Activated CD8-positive, alpha-beta memory T cell treated with anti-CD3 and anti-CD28 coated beads, Interleukin-2, amount 10 ng/mL, durations not matched to agents 7 days and 5 days (primary cell): ENCODE measurements at places on chromosomes 12 and 14. TPM values are rescaled to one million over a fixed set of nuclear protein-coding genes. Genes with fewer than 3 reads are reported as not detected.

- no peak overlapping the region for H3K27ac ChIP-seq
- DNase-seq, result no peak
- no peak overlapping the region for H3K4me3 ChIP-seq
- peaks cover 38% of the 10 kb centered on the region for H3K36me3 ChIP-seq
- H3K4me1 ChIP-seq, result peaks cover 5% of the 10 kb centered on the region
These were observed 98.2 kb downstream of the SYNE2 start for GRCh38 chr14:63951021-63951420.

GRCh38 chr14:60220917-60221316 lies 28.1 kb upstream of the PPM1A start:
- H3K36me3 ChIP-seq, result no peaks in the 10 kb centered on the region
- H3K27me3 ChIP-seq, result no peaks in the 10 kb centered on the region
- DNase-seq, result no peak
- H3K4me1 ChIP-seq, result no peaks in the 10 kb centered on the region
- H3K4me3 ChIP-seq, result no peak overlapping the region

DNA sequence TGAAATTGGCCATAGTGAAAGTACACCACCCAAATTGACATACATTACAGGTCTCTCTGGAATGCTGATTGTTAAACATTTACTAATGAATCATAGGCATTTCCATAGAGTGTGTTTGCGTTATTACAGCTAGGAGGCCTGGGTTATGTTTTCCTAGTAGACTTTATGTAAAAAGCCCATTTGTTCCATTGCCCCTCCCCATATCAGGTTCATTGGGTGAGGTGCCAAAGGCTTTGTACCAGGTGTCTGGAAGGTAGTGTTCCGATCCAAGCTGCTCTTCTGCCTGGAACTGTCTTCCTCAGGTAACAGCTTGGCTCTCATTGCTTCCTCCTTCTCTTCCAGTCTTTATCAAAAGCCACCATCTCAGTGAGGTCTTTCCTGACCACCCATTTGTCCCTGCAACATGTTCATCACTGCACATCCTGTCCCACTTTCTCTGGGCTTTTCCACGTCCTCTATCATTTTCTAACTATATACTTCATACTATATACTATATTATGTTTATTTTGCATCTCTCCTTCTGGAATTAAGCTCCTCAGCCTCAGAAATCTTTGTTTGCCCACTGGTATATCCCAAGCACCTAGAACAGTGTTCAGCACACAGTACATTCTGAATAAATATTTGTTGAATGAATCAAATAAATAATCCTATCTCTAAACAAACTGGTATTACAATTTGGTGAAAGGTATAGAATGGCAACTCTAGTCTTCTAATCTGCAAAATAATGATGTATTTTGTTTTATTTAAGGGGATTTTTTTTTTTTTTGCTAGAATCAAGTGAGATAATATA lies 252.3 kb downstream of the KTN1 start:
- no peak overlapping the region for H3K4me3 ChIP-seq
- no peak for DNase-seq
- no peaks in the 10 kb centered on the region for H3K36me3 ChIP-seq
- peaks cover 5% of the 10 kb centered on the region for H3K27me3 ChIP-seq
- no peak overlapping the region for H3K27ac ChIP-seq
- no peaks in the 10 kb centered on the region for H3K4me1 ChIP-seq

DNA sequence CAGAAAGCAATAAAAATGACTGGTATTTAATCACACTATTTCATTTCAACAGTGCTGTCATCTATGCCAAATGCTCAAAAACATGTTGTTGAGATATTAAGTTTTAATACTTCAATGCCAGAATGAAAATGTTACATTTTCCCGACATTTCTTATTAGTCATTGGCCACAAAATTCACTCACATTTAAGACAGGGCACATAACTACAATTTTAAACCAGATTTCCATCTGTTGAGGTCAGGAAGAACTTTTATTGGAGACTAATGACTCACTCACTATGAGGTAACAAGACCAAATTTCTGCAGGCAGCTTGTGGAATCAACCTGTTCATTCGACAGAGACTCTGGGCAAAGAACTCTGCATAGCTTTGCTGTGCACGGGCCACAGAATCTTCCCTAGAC lies 36.8 kb downstream of the PPTC7 start:
- no peak for DNase-seq
- no peak overlapping the region for H3K27ac ChIP-seq
- peaks cover 43% of the 10 kb centered on the region for H3K4me1 ChIP-seq
- H3K36me3 ChIP-seq, result peaks cover 42% of the 10 kb centered on the region
- no peak overlapping the region for H3K4me3 ChIP-seq
- no peaks in the 10 kb centered on the region for H3K27me3 ChIP-seq

PRKCH gene
- 312 TPM for total RNA-seq

P2RX2 gene
- not detected for total RNA-seq

- H3K27me3 ChIP-seq, result no peaks in the 10 kb centered on the region
- H3K36me3 ChIP-seq, result no peaks in the 10 kb centered on the region
- peaks cover 2% of the 10 kb centered on the region for H3K4me1 ChIP-seq
- no peak overlapping the region for H3K27ac ChIP-seq
These were observed 29.5 kb upstream of the EVL start for GRCh38 chr14:100035700-100036099.

LRFN5 gene
- total RNA-seq, result not detected

CMKLR1 gene
- total RNA-seq, result not detected

DNA sequence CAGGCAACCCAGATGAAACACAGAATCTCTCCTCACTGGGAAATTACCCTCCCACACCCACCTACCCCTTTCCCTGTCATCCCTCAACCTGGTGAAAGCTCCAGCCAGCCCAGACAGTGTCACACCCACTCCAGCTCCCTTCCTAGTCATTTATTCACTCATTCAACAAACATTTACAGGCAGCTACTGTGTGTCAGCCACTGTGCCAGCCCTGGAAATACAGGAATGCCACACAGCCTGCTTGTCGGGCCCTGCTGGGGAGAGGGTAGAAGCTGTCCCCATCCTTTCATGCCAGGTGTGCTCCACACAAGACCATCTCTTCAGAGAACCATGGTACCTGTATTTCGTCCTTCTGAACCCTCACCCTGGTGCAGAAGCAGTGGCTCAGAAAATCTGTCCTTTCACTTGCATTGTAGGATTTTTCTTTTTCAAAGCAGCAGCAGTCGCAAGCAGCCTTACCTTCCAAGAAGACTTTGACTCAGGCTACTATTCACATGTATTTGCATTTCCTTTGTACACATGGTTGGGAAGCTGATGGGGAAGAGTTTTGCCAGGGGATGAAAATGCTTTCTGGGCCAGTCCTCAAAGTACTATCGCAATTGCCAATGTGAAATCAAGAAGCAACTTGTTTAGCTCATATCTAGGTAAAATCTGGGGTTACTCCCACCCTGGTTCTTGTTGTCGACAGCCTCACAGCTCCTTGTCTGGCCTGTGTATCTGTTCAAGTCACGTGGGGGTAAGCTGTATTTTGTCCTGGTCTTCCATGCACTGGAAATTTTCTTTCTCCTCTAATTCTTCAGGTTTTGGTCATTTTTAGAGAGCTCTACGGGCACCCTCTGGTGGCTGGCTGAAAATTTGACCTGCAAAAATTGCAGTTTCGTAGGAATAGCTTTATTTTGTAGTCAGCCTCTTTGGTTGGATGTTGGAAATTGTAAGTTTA lies 147.4 kb upstream of the EGLN3 start:
- DNase-seq, result peak; percentile 43
- peaks cover 5% of the 10 kb centered on the region for H3K27me3 ChIP-seq
- H3K36me3 ChIP-seq, result peaks cover 2% of the 10 kb centered on the region
- H3K4me1 ChIP-seq, result peaks cover 18% of the 10 kb centered on the region
- H3K27ac ChIP-seq, result no peak overlapping the region

GRCh38 chr14:105527826-105528585 lies 1.6 kb downstream of the TMEM121 start:
- peaks cover 23% of the 10 kb centered on the region for H3K27me3 ChIP-seq
- H3K36me3 ChIP-seq, result no peaks in the 10 kb centered on the region
- H3K27ac ChIP-seq, result peak overlapping the region; percentile 52
- H3K4me1 ChIP-seq, result peaks cover 21% of the 10 kb centered on the region

- no peaks in the 10 kb centered on the region for H3K36me3 ChIP-seq
- no peaks in the 10 kb centered on the region for H3K27me3 ChIP-seq
- no peak overlapping the region for H3K4me3 ChIP-seq
- H3K4me1 ChIP-seq, result no peaks in the 10 kb centered on the region
- DNase-seq, result no peak
These were observed 114.8 kb downstream of the PLEKHA5 start for GRCh38 chr12:19244312-19244711.

DNA sequence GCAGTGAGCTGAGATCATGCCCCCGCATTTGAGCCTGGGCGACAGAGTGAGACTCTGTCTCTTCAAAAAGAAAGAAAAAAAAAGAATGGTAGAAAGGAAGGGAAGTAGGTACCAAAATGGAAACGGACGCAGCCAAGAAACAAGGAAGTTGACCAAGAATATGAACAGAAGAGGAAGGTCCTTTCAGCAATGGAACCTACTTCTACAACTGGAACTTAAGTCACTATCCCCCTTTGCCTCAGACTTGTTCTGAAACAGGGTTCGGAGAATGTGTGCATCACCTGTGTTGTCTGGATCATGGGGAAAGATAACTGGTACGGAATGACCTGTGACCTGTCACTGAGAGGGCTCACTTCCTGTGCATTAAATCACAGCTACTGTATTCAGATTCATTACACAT lies 43.9 kb upstream of the RNASE1 start:
- H3K36me3 ChIP-seq, result no peaks in the 10 kb centered on the region
- peaks cover 26% of the 10 kb centered on the region for H3K27me3 ChIP-seq
- DNase-seq, result no peak
- no peak overlapping the region for H3K4me3 ChIP-seq

GRCh38 chr14:102105369-102105768 lies 18.5 kb upstream of the HSP90AA1 start:
- no peak for DNase-seq
- H3K27me3 ChIP-seq, result no peaks in the 10 kb centered on the region
- H3K36me3 ChIP-seq, result peaks cover 4% of the 10 kb centered on the region
- H3K27ac ChIP-seq, result no peak overlapping the region
- no peaks in the 10 kb centered on the region for H3K4me1 ChIP-seq

KRT6A gene
- not detected for total RNA-seq

- no peaks in the 10 kb centered on the region for H3K27me3 ChIP-seq
- DNase-seq, result no peak
- no peaks in the 10 kb centered on the region for H3K36me3 ChIP-seq
- H3K4me3 ChIP-seq, result no peak overlapping the region
These were observed 78.0 kb downstream of the TTC6 start for GRCh38 chr14:37673439-37673838.

- H3K4me1 ChIP-seq, result no peaks in the 10 kb centered on the region
- no peaks in the 10 kb centered on the region for H3K27me3 ChIP-seq
- H3K4me3 ChIP-seq, result no peak overlapping the region
- no peak for DNase-seq
These were observed 32.8 kb upstream of the LUM start for GRCh38 chr12:91144053-91144452.

ACSM4 gene
- not detected for total RNA-seq

DNA sequence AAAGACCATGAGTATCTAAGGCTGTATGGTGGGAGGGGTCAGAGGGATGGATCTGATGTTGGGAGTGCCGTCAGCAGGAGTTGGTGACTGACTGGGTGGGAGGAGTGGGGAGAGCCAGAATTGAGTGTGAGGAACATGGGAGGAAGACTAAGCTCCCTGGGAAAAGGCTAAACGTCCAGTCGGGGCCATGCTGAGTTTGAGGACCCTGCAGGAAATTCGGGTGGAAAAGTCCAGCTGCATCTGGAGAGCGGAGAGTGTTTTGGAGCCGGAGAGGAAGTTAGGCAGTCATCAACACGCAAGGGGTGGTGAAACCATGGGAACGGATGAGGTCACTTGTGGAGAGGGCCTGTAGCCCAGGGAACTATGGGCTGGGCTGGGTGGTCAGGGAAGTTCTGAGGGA lies 60.9 kb downstream of the ELK3 start:
- H3K4me3 ChIP-seq, result no peak overlapping the region
- no peaks in the 10 kb centered on the region for H3K27me3 ChIP-seq
- H3K36me3 ChIP-seq, result peaks cover 25% of the 10 kb centered on the region
- H3K4me1 ChIP-seq, result peaks cover 17% of the 10 kb centered on the region

DNA sequence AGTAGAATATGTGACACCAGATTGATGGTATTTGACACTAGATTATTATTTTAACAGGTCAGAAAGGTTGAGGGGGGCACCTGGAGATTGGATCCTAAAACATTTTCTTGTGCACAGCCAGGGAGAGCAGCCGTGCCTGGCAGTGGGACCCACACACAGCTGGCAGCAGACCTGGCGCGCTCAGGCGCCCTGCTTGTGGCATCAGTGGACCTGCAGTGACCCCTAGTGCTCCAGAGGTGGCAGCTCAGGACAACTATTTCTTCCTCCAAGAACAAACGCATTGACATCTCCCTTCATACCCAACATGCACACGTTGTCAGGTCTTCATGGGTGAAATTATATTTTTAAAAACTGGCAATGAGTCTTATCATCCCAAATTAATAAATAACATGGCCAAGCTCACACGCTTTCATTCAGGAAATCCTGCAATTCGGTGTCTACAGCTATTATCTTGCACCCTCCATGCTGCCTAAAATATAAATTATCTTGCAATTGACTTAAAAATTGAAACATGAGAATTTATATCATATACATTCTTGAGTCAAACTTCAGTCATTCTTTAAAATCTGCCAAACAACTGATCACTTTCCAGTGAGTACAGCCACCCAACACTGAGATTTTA lies 7.7 kb upstream of the TMEM132D start:
- H3K4me1 ChIP-seq, result no peaks in the 10 kb centered on the region
- no peak overlapping the region for H3K4me3 ChIP-seq
- H3K36me3 ChIP-seq, result no peaks in the 10 kb centered on the region
- no peaks in the 10 kb centered on the region for H3K27me3 ChIP-seq
- no peak overlapping the region for H3K27ac ChIP-seq

SLCO1C1 gene
- not detected for total RNA-seq

OR4K2 gene
- total RNA-seq, result not detected

GRCh38 chr12:30002677-30003076 lies 218.9 kb upstream of the TMTC1 start:
- no peak for DNase-seq
- H3K4me3 ChIP-seq, result no peak overlapping the region
- H3K36me3 ChIP-seq, result no peaks in the 10 kb centered on the region
- H3K27me3 ChIP-seq, result no peaks in the 10 kb centered on the region
- H3K4me1 ChIP-seq, result no peaks in the 10 kb centered on the region
- H3K27ac ChIP-seq, result no peak overlapping the region

DNA sequence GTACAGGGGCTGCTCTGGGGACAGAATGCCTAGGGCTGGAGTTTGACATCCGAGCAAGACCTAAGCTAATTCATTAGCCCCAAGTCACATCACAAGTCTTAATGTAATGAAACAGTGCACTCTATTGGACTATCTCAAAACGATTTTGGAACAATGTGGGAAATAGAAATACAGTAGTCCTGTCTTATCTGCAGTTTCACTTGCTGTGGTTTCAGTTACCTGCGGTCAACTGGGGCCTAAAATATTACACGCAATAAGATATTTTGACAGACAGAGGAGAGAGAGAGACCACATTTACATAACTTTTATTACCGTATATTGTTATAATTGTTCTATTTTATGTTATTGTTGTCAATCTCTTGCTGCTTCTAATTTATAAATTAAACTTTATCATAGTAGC lies 21.1 kb downstream of the MOAP1 start:
- no peak overlapping the region for H3K27ac ChIP-seq
- H3K36me3 ChIP-seq, result no peaks in the 10 kb centered on the region
- peaks cover 3% of the 10 kb centered on the region for H3K4me1 ChIP-seq
- no peak for DNase-seq
- H3K27me3 ChIP-seq, result no peaks in the 10 kb centered on the region
- H3K4me3 ChIP-seq, result no peak overlapping the region
